ENCODE measurements at places on chromosomes 3 and 15. TPM values are rescaled to one million over a fixed set of nuclear protein-coding genes. Genes with fewer than 3 reads are reported as not detected.

DNA sequence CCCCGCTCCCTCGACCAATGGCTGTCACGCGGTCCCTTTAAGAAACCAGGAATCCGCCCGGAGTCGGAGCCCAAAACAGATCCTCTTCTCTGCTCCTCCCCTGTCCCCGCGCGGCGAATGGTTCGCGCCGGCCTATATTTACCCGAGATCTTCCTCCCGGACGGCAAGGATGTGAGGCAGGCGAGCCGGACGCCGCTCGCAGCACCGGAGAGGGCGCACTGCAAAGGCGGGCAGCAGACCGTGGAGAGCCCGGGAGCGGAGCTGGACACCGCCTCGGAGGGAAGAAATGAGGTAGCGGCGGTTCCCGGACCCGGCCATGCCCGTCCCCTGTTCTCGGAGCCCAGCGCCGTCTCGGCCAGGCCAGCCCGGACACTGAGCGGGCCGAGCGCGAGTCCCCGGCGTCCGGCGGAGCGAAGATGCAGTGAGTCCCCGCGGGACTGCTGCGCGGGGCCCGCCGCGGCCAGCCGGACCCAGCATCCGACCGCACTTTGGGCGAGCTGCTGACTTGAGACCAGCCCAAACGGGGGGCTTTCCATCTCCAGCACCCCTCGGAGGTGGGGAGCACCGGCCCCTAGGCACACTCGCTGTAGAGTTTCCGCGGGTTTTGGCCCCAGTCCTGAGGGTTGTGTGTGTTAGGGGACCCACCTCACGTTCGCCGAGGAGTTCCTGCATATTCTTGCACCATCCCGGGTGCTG lies at the start of gene FAM43A:
FAM43A (plus strand) TSS at position 166 of the 696 bp plus-strand sequence. CDS start 944 bp downstream, outside the sequence.
- peak; percentile 59 for DNase-seq
- peaks cover 19% of the 10 kb centered on the region for H3K4me1 ChIP-seq
- no peaks in the 10 kb centered on the region for H3K27me3 ChIP-seq
- peak within 1 kb of the TSS; percentile 51 for H3K27ac ChIP-seq
- peak within 1 kb of the TSS; percentile 68 for H3K4me3 ChIP-seq

DNA sequence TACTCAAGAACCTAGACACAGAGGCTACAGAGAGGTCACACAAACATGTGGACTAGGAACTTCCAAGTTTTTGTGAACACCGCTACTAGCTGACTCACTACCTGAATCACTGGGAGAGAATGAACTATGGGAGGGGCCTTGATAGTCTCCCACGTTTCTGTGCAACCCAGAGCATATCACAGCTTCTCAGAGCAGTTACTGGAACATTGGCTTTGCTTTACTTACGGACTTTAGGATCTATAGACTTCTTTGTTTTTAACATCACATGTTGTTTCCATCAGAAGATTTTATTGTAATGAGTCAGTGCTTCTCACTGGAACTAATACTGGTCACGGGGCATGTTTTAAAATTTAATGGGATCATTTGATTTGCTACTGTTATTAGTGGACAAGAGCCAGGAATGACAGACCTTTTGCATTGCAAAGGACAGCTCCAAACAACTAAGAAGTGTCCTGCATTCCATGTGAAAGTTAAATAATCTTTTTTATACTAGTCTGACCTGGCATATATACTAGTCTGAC lies 35.6 kb downstream of the RTP4 start:
- no peaks in the 10 kb centered on the region for H3K36me3 ChIP-seq
- H3K27me3 ChIP-seq = peaks cover 1% of the 10 kb centered on the region
- no peak for DNase-seq
- H3K4me3 ChIP-seq = no peak overlapping the region
- no peak overlapping the region for H3K27ac ChIP-seq

The CLDN16 gene
- total RNA-seq = not detected

The SLC9C1 gene
- total RNA-seq = not detected

DNA sequence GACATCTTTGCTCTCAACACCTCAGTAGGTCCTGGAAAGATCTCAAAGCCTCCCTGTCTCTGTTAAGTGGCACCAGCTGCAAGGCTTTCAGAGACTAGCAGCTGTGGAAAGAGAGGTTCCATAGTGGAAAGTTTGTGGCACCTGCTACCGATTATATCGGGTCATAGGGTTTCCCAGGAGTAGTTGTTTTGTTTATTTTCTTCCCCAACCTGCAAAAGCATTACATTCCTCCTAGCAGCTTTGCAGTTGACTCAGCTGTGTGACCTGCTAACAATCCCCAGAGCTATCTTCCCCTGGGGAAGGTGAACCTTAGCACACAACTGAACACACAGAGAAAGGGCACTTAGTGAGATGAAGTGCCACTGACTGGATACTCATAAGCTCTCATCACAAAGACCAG lies 598.9 kb upstream of the GRM7 start:
- no peaks in the 10 kb centered on the region for H3K36me3 ChIP-seq
- no peak overlapping the region for H3K4me3 ChIP-seq
- H3K27me3 ChIP-seq = no peaks in the 10 kb centered on the region
- no peaks in the 10 kb centered on the region for H3K4me1 ChIP-seq
- no peak for DNase-seq
- no peak overlapping the region for H3K27ac ChIP-seq

- H3K27ac ChIP-seq = no peak overlapping the region
- no peak overlapping the region for H3K4me3 ChIP-seq
- DNase-seq = no peak
- H3K27me3 ChIP-seq = no peaks in the 10 kb centered on the region
These were observed 59.7 kb upstream of the GK5 start for GRCh38 chr3:142285083-142285517.

All from naive thymus-derived CD4-positive, alpha-beta T cell (primary cell).